Fibroblast of lung (primary cell): ENCODE measurements at places on chromosomes 13 and 19. TPM values are rescaled to one million over a fixed set of nuclear protein-coding genes. Genes with fewer than 3 reads are reported as not detected.

TNFRSF19 gene
- total RNA-seq = 214 and 330 TPM in 2 replicates

PSG7 gene
- not detected in 2 replicates for total RNA-seq

FREM2 gene
- total RNA-seq = under 0.01 TPM in 1 of 2 replicates, not detected in the other

CGB8 gene
- not detected in 2 replicates for total RNA-seq

KASH5 gene
- total RNA-seq = not detected in 2 replicates

KIR2DL1 gene
- not detected in 2 replicates for total RNA-seq

CD70 gene
- not detected in 2 replicates for total RNA-seq

LGALS14 gene
- total RNA-seq = not detected in 2 replicates

C19orf44 gene
- 2.8 and 3.6 TPM in 2 replicates for total RNA-seq

CLEC11A gene
- 27.5 and 69.4 TPM in 2 replicates for total RNA-seq

PRTN3 gene
- not detected in 2 replicates for total RNA-seq

OLFM2 gene
- 0.66 and 1.0 TPM in 2 replicates for total RNA-seq

ZNF729 gene
- total RNA-seq = not detected in 2 replicates

SRRM5 gene
- total RNA-seq = under 0.01 TPM in 1 of 2 replicates, not detected in the other

F7 gene
- under 0.01 TPM in 1 of 2 replicates, not detected in the other for total RNA-seq

ZNF208 gene
- total RNA-seq = 3.6 TPM in 2 replicates

ARHGAP33 gene
- total RNA-seq = 2.1 and 2.3 TPM in 2 replicates

SHISA2 gene
- total RNA-seq = under 0.01 TPM in 2 replicates

U2AF2 gene
- 66.8 and 84.1 TPM in 2 replicates for total RNA-seq

SCGB2B2 gene
- 0.50 TPM in 1 of 2 replicates, not detected in the other for total RNA-seq

NUDT15 gene
- total RNA-seq = 10.0 and 18.0 TPM in 2 replicates

SLITRK1 gene
- not detected in 2 replicates for total RNA-seq

ZNF559 gene
- 14.4 and 19.8 TPM in 2 replicates for total RNA-seq

APOC4 gene
- total RNA-seq = not detected in 2 replicates

ZNF577 gene
- 8.9 and 9.0 TPM in 2 replicates for total RNA-seq

ZNF565 gene
- total RNA-seq = 6.3 and 6.4 TPM in 2 replicates

ACP7 gene
- not detected in 2 replicates for total RNA-seq

CRX gene
- not detected in 2 replicates for total RNA-seq

CD209 gene
- not detected in 2 replicates for total RNA-seq

ZNF613 gene
- 10.8 and 11.2 TPM in 2 replicates for total RNA-seq

PRR36 gene
- under 0.01 TPM in 1 of 2 replicates, not detected in the other for total RNA-seq

RASIP1 gene
- 0.99 and 1.5 TPM in 2 replicates for total RNA-seq

MADCAM1 gene
- 0.17 and 0.26 TPM in 2 replicates for total RNA-seq

F2RL3 gene
- total RNA-seq = under 0.01 TPM in 1 of 2 replicates, not detected in the other

PRR20C gene
- not detected in 2 replicates for total RNA-seq

VAV1 gene
- total RNA-seq = not detected in 2 replicates

PSG11 gene
- total RNA-seq = not detected in 2 replicates

ASPDH gene
- total RNA-seq = not detected in 2 replicates

NTF4 gene
- total RNA-seq = not detected in 2 replicates

ZNF682 gene
- total RNA-seq = 1.3 and 2.5 TPM in 2 replicates

GJB2 gene
- under 0.01 TPM in 1 of 2 replicates, not detected in the other for total RNA-seq

CYSLTR2 gene
- total RNA-seq = not detected in 2 replicates

UPF3A gene
- 15.9 and 27.6 TPM in 2 replicates for total RNA-seq

LGALS16 gene
- total RNA-seq = not detected in 2 replicates

LYL1 gene
- under 0.01 and 1.2 TPM in 2 replicates for total RNA-seq

RAVER1 gene
- total RNA-seq = 4.9 and 5.6 TPM in 2 replicates
